Kidney glomerular epithelial cell (primary cell): ENCODE measurements at places on chromosomes 13 and 19.

DNA sequence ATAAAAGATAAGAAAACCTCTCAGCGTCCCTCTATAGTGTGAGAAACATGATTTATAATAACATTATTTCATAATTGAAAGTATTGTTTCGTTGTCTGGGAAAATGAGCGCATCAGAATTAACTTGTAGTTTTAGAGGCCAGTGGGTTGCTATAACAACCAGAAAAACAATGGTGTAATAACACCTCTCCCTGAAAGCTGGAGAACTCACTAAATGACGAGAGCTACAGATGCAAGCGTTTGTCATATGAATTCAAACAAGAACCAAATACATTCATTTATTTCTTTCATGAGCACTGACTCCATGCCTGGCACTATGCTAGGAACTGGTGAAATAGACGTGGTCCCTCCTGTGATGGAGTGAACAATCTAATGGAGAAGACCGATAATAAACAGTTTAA is 16.3 kb downstream of the KBTBD7 start:
- no peak for DNase-seq

GRCh38 chr13:79534596-79534995 is 53.6 kb downstream of the NDFIP2 start:
- no peak for DNase-seq

GRCh38 chr13:94427313-94427953 is 52.0 kb downstream of the DCT start:
- no peak for DNase-seq

DNA sequence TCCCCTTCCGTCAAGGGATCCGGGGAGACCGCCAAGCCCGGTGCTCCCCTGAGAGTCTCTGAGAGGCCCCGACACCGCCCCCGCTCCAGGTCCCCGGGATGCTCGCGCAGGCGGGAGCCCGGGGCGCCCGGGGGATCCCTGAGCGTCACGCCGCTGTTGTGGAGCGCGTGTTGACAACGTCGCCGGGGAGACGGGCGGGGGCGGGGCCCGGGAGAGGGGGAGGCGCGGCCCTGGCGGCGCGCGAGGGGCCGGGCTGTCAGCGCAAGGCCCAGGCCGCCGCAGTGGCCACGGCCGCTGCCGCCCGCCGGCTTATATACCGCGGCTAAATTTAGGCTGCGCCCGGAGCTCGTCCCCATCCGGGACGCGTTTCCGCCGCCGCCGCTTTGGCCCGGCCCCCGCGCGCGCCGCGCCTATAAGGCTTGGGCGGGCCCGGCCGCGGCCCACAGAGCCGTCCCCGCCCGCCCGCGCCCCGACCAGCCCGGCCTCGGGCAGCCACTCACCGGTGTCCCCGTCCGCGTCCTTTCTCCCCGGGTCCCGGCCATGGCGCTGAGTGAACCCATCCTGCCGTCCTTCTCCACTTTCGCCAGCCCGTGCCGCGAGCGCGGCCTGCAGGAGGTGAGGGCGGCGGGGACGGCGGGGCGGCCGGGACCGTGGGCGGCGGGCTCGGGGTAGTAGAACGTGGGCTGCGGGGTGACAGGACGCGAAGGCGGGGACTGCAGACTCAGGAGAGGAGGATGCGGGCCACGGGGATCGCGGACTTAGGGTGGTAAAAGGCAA is at the start of gene KLF2:
Gene KLF2 (plus strand): TSS at position 443 of the 777 bp plus-strand sequence. CDS start 98 bp downstream, at position 541.
- DNase-seq: peak; percentile 22

DNA sequence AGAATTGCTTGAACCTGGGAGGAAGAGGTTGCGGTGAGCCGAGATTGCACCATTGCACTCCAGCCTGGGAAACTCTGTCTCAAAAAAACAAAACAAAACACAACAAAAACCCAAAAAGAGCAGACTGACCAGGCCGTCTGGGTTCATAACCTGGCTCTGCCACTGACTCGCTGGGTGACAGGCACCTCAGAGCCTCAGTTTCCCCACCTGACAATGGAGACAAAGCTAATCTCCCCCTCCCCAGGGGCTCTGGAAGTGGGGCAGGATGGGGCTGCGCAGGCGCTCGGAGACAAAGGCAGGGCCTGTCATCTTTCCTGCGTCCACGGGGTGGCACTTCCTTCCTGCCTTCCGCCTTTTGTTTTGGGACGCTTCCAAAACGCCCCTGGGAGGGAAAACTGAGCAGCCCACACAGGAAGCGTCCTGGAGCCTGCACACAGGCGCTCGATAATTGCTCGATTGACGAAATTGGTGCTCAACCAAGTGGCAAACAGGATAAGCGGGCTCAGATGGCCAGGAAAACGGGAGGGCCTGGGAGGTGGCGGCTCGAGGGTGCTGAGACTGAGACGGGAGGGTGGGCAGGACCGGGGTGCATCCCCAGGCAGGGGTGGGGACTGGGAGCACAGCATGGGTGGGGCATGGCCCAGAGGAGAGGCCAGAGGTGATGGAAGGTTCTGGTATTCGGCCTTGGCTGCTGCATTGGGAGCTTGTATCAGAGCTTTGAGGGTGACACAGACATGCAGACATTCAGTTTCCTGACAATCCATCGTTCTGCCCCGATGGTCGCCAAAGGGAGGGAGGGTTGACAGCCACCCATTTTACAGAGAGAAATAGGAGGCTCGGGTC is 17.8 kb downstream of the SPC24 start:
- peak; percentile 52 for DNase-seq

- no peak for DNase-seq
Observed at GRCh38 chr19:15702534-15702930, 25.3 kb upstream of the OR10H2 start.

DNA sequence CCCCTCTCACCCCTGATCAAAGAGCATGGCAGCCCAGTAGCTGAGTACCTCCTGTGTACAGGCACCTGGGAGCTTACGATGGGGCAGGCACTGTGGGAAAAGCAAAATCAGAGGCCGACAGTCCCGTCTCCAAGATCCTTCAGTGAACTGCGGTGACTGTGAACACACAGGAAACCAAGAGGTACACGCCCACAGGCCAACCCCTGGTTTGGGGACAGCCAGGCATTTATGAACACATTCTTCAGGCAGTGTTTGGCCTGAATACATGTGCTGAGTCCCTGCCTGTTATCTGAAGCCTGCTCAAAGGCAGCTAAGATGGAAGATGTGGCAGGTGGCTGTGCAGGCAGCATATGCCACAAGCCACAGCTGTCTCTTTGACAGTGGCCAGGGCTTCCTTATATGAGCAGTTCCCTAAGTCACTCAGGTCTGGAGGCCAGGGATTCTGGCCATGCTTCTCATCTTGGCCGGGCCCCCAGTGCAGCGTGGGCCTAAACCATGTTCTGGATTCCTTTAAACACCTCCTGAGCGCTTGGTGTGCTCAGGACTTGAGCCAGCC is 123.6 kb downstream of the UQCRFS1 start:
- no peak for DNase-seq

DNA sequence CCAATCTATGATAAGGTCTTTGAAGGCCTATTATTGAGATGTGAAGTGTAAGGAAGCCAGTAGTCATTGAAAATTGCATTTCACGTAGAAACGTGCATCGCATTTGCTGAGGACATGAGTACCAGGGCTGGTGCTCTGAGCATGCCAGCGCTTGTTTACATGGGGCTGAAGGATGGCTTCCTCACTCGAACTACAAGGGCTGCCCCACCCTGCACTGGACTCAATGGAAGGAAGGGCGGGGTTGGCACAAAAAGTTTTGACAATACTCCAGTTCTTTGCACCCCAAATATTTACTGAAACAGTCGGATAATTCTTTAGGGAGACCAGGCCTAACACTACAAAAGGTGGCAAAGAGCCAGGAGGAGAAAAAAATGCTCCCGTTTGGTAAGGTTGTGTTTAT is 28.9 kb upstream of the MED4 start:
- no peak for DNase-seq

GRCh38 chr13:41652735-41653361 is 195.5 kb downstream of the RGCC start:
- DNase-seq: peak; percentile 47

DNA sequence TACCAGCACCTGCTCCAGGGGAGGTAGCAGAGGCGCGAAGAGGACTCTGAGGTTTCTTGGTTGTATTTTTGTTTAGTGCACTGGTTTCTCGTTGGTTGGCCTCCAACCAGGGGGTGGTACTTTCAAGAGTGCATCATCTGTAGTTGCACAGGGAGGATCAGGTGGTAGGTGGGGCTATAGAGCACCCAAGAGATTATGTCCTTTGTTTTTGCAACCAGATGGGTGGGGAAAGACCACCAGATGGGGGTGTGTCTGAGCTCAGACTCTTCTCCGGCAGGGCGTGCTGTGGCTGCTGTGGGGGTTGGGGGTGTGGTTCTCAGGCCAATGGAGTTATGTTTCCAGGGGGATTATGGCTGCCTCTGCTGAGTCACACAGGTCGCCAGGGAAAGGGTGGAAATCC is 254.4 kb upstream of the KLF12 start:
- DNase-seq: no peak

GRCh38 chr13:89966524-89966923 is 1381.0 kb upstream of the MIR17HG start:
- DNase-seq: no peak

GRCh38 chr19:18322318-18322758 is 538 bp downstream of the LSM4 start:
- peak; percentile 28 for DNase-seq
